ENCODE measurements at places on chromosomes 6 and 20.

DNA sequence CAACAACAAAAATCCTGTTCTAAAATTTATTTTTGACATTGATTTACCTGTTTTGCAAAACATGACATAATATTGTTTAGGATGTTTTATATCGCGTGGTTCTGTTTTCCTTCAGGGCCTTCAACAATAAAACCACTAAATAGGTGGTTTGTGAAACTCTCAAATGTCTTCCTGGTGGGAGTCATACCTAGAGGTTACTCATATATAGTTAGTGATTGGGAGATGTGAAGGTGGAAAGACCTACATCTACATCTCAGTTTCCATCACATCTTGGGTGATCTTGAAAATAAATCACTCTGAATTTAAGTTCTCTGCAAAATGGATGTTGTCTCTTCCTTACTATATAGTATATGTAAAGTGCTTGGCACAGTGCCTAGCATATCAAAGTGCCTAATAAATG lies 22.9 kb downstream of the C6orf62 start:
- no peak overlapping the region for H3K27ac ChIP-seq
- H3K27me3 ChIP-seq, result no peaks in the 10 kb centered on the region
- H3K4me1 ChIP-seq, result peaks cover 11% of the 10 kb centered on the region
- DNase-seq, result no peak
- H3K36me3 ChIP-seq, result peaks cover 17% of the 10 kb centered on the region
- H3K4me3 ChIP-seq, result no peak overlapping the region

DNA sequence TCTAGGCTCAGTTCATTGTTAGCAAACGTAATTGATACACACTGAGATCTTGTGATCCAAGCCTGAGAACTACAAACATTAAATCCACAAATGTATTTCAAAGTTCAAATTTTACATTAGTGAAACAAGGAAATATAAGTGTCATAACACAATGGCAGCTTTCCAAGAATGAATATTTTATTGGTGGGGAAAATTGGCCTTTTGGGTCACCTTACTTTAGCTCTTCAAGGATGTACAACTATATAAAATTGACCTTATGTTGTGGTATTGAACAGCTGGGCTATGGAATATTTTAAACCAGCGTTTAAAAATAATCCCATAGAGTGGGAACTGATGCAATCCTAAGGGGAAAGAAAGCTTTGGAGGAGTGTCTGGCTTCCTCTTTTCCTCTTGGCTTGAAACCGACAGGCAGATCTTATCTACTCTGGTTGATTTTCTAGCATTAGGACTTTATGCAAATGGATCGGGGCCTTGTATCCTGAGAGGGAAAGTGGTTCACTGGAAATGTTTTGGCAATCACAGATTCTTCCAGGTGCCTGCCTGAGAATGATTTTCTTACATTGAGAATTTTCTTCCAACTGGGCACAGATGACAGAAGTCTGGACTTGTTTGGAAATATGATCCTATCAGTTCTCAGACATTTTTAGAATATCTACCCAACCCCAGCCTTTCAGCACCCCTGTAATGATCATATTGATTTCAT lies 184.8 kb upstream of the ECI2 start:
- no peaks in the 10 kb centered on the region for H3K4me1 ChIP-seq
- H3K36me3 ChIP-seq, result no peaks in the 10 kb centered on the region
- peaks cover 2% of the 10 kb centered on the region for H3K27me3 ChIP-seq
- no peak overlapping the region for H3K27ac ChIP-seq
- no peak for DNase-seq
- H3K4me3 ChIP-seq, result no peak overlapping the region

GRCh38 chr6:36122495-36123269 lies 7.6 kb upstream of the MAPK13 start:
- no peaks in the 10 kb centered on the region for H3K27me3 ChIP-seq
- peak overlapping the region; percentile 98 for H3K27ac ChIP-seq
- H3K36me3 ChIP-seq, result peaks cover 24% of the 10 kb centered on the region
- H3K4me1 ChIP-seq, result peaks cover 91% of the 10 kb centered on the region
- no peak for DNase-seq

- no peak overlapping the region for H3K27ac ChIP-seq
- H3K4me1 ChIP-seq, result peaks cover under 1% of the 10 kb centered on the region
- H3K36me3 ChIP-seq, result peaks cover 1% of the 10 kb centered on the region
- no peak overlapping the region for H3K4me3 ChIP-seq
- DNase-seq, result no peak
These were observed 180.4 kb downstream of the DLL1 start for GRCh38 chr6:170110201-170111140.

GRCh38 chr20:53425941-53426340 lies 167.7 kb downstream of the ZNF217 start:
- no peaks in the 10 kb centered on the region for H3K27me3 ChIP-seq
- DNase-seq, result no peak
- H3K4me3 ChIP-seq, result no peak overlapping the region
- no peaks in the 10 kb centered on the region for H3K36me3 ChIP-seq
- H3K4me1 ChIP-seq, result peaks cover 6% of the 10 kb centered on the region
- no peak overlapping the region for H3K27ac ChIP-seq

- no peak overlapping the region for H3K4me3 ChIP-seq
- no peaks in the 10 kb centered on the region for H3K36me3 ChIP-seq
- peaks cover 3% of the 10 kb centered on the region for H3K27me3 ChIP-seq
- DNase-seq, result no peak
- H3K27ac ChIP-seq, result no peak overlapping the region
- no peaks in the 10 kb centered on the region for H3K4me1 ChIP-seq
These were observed 116.5 kb upstream of the F13A1 start for GRCh38 chr6:6436946-6437345.

- no peaks in the 10 kb centered on the region for H3K4me1 ChIP-seq
- H3K27me3 ChIP-seq, result no peaks in the 10 kb centered on the region
- no peak overlapping the region for H3K4me3 ChIP-seq
These were observed 544.5 kb downstream of the MAFB start for GRCh38 chr20:40144581-40144980.

DNA sequence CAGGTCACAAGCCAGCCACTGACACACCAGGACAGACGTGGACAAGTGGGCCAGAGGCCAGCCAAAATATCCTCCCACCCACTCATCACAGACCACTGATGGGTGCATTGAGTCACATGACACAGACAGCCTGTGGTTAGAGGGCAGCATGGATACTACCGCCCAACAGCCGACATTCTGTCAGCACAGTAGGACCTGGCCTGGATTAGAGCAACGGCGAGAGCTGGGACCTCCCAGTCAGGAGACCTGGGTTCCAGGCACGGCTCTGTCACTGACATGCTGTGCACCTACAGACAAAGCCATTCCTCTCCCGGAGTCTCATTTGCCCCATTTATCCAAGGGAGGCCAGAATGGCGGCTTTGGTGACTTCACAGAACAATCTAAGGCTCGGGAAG lies 8.0 kb downstream of the ZNF335 start:
- peaks cover 63% of the 10 kb centered on the region for H3K36me3 ChIP-seq
- peaks cover 5% of the 10 kb centered on the region for H3K4me1 ChIP-seq

DNA sequence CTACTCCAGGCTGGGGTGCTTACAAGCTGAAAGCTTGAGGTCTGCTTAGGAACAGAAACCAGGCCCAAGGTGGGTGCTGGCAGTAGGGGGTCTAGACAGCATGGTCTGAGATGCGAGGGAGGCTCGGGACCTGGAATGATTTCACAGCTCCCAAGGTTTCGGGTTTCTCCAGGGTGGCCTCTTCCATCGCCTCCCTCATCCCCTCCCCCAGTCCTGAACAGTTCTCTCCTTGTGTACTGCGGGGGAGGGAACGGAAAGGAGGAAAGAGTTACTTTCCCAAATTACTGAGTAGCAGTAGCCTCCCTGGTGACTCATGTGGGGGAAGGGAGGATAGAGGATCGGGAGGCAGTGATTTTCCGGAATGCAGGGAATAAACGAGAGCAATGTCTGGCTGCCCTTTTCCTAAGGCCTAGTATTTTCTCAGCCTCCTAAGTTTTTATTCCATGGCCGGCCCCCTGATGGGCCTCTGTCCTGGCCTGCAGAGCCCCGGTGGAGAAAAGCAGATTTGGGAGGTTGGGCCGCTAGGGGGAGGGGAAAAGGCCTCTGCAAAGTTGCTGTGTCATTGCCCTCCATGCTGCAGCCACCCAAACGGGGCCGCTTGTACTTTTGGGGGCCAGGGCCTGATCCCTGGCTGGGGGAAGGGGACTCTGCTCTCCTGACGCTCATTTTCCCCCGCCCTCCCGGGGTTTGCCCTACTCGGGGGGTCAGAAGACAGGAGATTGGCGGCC lies 1.5 kb downstream of the BRD2 start:
- H3K4me1 ChIP-seq, result peaks cover 22% of the 10 kb centered on the region
- peaks cover 57% of the 10 kb centered on the region for H3K36me3 ChIP-seq
- peak; percentile 84 for DNase-seq
- H3K27ac ChIP-seq, result peak overlapping the region; percentile 98
- no peaks in the 10 kb centered on the region for H3K27me3 ChIP-seq
- H3K4me3 ChIP-seq, result peak overlapping the region; percentile 96

DNA sequence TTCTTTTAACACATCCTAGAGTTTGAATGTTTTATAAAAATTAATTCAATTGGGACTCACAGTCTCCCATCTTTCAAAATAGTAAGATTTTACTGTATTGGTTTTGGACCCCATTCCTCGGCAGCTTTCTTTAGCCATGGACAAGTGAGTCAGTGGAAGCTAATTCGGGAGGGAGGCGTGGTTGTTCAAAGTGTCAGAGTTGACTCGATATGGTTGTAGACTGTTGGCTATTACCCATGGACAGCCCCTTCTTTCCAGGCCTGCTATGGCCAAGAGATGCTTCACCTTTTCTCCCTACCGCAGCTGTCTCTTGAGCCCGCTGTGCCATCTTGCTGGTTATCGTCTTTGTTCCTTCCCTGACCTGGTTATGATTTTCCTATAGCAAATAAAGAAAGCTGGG lies 243.0 kb downstream of the CD83 start:
- no peak overlapping the region for H3K27ac ChIP-seq
- no peak overlapping the region for H3K4me3 ChIP-seq
- H3K36me3 ChIP-seq, result no peaks in the 10 kb centered on the region
- no peaks in the 10 kb centered on the region for H3K4me1 ChIP-seq
- DNase-seq, result no peak
- peaks cover 8% of the 10 kb centered on the region for H3K27me3 ChIP-seq

DNA sequence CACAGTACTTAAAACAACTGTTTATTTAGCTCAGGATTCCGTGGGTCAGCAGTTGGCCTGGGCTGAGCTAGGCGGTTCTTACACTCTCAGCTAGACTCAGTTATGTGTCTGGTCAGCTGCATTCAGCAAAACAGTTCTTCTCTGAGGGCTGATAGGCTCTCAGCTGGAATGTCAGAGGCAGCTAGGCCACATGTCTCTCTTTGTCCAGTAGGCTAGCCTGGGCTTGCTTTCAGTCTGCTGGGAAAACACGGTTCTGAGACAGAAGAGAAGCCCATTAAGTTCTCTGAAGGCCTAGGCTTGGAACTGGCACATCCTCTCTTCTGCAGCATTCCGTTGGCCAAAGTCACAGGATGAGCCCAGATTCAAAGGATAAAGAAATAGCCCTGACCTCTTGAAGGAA lies 65.6 kb downstream of the TULP4 start:
- H3K27me3 ChIP-seq, result no peaks in the 10 kb centered on the region
- no peaks in the 10 kb centered on the region for H3K36me3 ChIP-seq
- no peak for DNase-seq
- H3K4me1 ChIP-seq, result no peaks in the 10 kb centered on the region
- H3K4me3 ChIP-seq, result no peak overlapping the region

DNA sequence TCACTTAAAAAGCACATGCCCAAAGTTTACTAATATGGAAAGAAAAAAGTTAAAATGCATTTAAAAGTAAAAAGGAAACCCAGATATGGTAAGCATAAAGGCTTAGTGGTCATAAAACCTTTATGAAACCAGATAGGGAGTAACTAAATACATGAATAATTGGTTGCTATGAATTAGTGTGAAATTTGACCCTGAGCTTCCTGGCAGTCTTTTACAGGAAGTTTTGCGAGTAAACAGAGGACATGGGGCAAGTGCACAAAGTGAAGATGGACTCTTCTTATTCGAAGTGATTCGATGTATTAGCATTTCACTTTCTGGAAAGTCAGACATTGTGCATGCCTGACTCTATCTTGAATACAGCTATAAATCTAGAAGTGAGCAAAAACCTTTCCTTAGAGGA lies 90.9 kb upstream of the MLIP start:
- no peaks in the 10 kb centered on the region for H3K27me3 ChIP-seq
- no peak for DNase-seq
- no peaks in the 10 kb centered on the region for H3K4me1 ChIP-seq

DNA sequence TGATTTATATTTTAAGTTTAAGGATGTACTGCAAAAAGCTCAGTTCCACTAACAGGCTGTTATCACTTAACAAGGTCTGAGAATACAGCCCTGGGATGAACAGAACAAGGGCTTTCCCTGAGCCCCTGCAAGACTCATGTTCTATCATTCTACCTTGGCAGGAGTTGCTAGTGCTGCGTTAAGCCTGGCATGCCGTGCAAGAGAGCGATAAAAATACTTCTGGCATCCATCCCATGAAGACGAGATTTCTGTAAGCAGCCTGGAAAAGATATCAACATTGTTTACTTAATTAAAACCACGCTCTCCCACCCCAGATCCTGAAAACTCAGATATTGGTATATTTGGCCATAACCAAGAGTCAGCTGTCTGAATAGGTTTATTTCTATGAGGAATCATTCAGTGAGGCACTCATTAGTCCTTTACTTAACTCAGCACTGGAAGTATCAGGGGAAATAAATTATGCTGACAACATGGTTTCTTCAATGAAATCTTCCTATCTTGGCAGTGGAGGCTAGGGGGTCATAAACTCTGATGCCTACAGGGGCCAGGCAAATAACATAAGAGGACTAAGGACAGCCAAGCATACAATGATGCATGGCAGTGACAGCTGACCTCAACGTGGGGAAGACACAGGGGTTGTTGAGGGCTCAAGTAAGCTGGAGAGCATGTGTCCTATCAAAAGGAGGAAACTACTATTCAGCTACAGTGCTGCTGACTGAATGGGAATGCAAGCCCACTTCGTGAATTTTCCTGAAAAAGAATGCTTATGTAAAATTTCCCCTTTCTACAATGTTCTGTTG lies 37.6 kb upstream of the LYRM2 start:
- no peaks in the 10 kb centered on the region for H3K27me3 ChIP-seq
- DNase-seq, result no peak
- H3K27ac ChIP-seq, result no peak overlapping the region
- no peaks in the 10 kb centered on the region for H3K4me1 ChIP-seq

GRCh38 chr6:158174514-158174913 lies 6.4 kb downstream of the GTF2H5 start:
- H3K36me3 ChIP-seq, result peaks cover 23% of the 10 kb centered on the region
- H3K27me3 ChIP-seq, result no peaks in the 10 kb centered on the region
- no peak overlapping the region for H3K27ac ChIP-seq
- H3K4me3 ChIP-seq, result no peak overlapping the region
- no peaks in the 10 kb centered on the region for H3K4me1 ChIP-seq

GRCh38 chr6:81172056-81172740 lies 580.3 kb downstream of the TENT5A start:
- no peak overlapping the region for H3K27ac ChIP-seq
- no peak overlapping the region for H3K4me3 ChIP-seq
- H3K27me3 ChIP-seq, result no peaks in the 10 kb centered on the region
- H3K4me1 ChIP-seq, result no peaks in the 10 kb centered on the region
- DNase-seq, result no peak

DNA sequence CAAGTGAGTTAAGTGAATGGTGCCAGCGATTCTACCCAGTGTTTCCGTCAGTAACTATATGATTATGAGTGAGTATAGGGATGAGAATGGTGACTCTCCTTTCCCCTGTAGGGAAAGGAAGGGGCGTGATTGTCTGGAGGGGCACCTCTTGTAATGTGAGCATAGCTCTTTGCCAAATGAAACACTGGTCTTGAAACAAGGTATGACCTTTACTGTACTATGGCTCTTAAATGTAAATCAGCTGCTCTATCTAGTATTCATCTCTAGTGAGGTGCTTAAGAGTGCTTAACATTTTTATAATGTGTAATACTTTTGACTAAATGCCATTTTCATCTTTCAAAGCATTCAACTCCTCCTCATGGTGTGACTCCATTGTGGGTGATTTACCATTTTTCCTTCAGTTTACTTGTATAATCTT lies 11.0 kb downstream of the PANK2 start:
- peaks cover 40% of the 10 kb centered on the region for H3K36me3 ChIP-seq
- H3K4me1 ChIP-seq, result peaks cover 53% of the 10 kb centered on the region
- no peaks in the 10 kb centered on the region for H3K27me3 ChIP-seq
- peak overlapping the region; percentile 60 for H3K27ac ChIP-seq

All from activated CD8-positive, alpha-beta T cell treated with anti-CD3 and anti-CD28 coated beads, Interleukin-2, amount 10 ng/mL, durations not matched to agents 7 days and 5 days (primary cell).